ENCODE measurements at places on chromosomes 12 and 14.

- no peak for DNase-seq
Observed at GRCh38 chr12:22306311-22306710, 28.2 kb downstream of the ST8SIA1 start.

- no peak for DNase-seq
Observed at GRCh38 chr14:105888784-105889665, 362.6 kb downstream of the TMEM121 start.

GRCh38 chr12:132279184-132279889 is 50.1 kb downstream of the GALNT9 start:
- DNase-seq: no peak

DNA sequence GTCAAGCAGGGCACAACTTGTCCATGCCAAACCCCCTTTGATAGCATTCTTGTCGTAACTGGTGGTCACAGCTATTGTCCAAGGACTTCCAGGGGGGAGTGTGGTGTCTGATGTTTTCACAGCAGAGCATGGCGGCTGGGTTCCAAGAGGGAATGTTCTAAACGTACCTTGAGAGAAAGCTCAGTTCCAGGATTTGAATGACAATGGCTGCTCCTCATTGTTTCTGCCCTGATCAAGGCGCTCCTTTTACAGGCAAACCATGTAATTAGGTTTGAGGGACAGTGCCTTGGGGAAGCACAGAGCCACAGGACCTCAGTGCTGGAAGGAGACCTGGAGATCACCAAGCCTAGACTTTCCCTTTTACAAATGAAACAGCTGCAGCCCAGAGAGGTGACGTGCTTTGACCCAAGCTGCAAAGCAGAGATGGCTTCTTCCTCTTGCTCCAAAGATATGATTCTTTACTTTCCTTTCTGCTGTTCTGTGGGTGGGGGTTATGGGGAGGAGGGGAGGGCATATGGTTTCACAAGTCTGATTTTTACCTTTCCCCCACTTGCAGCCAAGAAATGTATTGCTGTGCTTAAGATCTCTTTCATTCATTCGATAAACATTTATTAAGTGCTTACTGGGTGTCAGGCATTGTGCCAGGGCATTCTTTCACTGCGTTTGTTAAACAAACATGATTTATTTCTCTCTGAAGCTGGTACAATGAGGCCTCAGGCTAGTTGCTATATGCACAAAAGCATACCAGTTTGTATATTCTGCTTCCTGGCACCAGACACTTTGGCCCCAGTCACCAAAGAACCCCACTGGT is 172.8 kb downstream of the KTN1 start:
- DNase-seq: no peak

GRCh38 chr12:1670358-1671268 is 20.3 kb upstream of the ADIPOR2 start:
- DNase-seq: no peak

DNA sequence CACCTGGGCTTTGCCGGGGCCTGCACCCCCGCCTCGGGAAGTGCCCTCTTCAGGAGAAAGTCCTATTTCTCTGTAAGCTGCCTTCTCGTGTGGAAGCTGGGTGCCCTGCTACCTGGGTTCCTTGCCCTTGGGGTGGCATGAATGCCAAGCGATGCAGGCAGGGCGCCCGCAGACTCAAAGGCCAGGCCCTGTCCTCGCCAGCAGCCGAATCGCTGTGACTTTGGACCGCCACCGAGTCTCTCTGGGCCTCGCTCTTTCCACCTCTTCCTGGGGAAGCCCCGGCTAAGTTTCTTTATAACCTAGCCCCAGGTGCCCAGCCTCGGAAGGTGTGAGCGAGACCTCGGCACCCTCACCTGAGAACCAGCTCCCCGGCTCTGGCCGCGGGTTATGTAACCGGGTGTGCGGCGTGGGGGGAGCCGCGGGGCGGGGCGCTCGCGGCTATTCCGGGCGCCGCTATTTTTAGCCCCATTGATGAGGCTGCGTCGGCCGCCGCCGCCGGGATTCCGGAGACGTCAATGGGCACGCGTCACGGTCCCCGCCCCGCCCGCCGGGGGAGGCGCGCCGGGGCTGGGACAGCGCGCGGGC is 14.6 kb upstream of the NR4A1 start:
- DNase-seq: peak; percentile 82

GRCh38 chr12:42741771-42742510 is 152.4 kb upstream of the PRICKLE1 start:
- DNase-seq: no peak
